ENCODE measurements at places on chromosomes 7 and 10.

GRCh38 chr7:26508481-26508880 is 216.8 kb downstream of the SNX10 start:
- DNase-seq, result no peak

GRCh38 chr10:30819341-30820181 is 190.0 kb upstream of the LYZL2 start:
- DNase-seq, result no peak

DNA sequence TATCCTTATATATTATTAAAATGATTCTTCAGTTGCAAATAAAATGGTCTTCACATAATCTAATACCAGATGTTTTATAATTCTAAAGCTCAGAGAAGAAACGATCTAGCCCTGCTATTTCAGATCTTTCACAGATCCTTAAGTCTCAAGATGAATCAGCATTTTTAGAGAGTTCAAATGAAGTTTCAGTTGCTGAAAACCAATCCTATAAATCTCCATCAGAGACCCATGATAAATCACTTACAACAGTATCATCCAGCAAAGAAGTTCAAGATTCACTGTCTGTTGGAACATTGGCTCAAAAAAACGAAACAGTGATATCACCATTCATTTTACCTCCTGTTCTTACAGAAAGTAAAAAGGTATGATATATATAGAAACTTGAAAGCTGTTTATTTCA is 137.0 kb downstream of the CCDC7 start:
- no peak for DNase-seq

DNA sequence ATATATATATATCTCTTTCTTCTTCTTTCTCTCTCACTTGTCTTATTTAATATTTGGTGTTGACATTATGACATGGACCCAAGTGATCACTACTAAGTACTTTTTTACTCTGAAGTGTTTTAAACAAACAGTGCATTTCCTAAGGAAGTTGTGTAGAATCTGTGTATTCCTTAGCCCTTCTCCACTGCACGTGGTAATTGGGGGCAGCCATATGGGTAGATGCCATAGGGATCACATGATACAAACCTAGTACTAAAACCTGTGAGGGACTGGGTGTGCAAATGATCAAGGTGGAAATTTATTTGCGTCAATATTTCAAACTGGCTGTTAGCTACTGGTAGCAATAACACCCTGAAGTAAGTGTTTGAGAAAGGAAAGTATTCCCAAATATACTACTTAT is 25.0 kb downstream of the THSD7A start:
- no peak for DNase-seq

- DNase-seq, result no peak
Measured at GRCh38 chr7:147611431-147611830, 979.1 kb upstream of the C7orf33 start.

GRCh38 chr7:105141068-105141467 is 127.1 kb downstream of the KMT2E start:
- no peak for DNase-seq

- no peak for DNase-seq
Measured at GRCh38 chr10:79399223-79399831, 46.1 kb downstream of the ZCCHC24 start.

DNA sequence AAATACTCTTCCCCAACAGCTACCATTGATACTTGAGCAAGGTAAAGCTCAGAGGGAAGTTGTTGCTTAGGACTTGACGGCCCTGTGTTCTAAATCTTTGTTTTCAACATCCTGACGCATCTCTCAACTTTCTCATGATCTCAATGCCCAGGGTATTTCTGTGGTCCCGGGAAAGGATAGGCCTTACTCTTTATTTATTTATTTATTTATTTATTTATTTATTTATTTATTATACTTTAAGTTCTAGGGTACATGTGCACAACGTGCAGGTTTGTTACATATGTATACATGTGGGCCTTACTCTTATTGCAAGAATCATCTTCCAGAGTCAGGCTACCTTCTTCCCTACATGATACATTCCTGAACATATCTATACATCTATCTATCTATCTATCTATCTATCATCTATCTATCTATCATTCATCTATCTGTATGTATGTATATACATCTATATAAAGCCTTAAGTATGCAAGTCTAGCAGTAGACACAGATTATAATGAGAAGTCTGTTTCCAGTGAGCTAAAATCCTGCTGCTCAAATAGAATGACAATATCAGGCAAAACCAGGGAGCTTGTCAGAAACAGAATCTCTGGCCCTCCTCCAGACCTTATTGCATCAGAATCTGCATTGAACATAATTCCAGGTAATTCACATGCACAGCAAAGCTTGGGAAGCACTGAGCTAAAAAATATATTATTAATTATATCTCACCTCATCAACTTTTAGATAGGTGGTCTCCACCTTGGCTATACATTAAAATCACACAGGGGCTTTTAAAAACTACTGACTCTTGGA is 12.2 kb upstream of the CPA5 start:
- DNase-seq, result no peak

DNA sequence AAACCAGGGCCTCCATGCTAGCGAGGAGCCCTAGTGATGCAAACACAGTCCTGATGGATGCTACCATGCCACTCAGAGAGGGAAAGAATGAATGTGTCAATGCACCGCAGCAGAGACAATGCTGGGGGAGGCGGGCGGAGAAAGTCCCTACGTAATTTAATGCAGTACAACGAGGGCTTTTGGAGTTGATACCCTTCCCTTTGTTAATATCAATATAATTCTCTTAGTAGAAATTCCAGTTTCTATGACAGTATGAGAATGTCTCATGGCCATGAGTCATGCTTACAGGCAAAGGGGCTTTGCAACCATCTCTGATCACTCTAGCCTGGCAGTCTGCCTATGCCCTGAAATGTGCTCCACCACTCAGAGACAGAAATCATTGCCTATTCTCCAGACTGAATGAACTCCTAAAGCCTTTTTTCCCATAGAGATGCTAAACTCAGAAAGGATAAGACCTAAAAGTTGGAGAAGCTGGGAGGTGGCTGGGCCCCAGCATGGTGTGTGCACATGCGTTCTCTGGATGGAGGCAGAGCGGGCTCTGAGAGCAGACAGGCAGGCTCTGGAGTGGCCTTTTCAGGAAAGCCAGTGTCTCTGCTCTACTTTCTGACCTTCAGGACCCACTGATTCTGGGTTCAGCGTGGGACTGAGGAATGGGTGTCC is 20.3 kb upstream of the GIMAP2 start:
- no peak for DNase-seq

- DNase-seq, result no peak
Measured at GRCh38 chr10:27500886-27501285, 3.2 kb upstream of the RAB18 start.

- no peak for DNase-seq
Measured at GRCh38 chr10:103502849-103503660, 9.6 kb downstream of the NEURL1 start.

DNA sequence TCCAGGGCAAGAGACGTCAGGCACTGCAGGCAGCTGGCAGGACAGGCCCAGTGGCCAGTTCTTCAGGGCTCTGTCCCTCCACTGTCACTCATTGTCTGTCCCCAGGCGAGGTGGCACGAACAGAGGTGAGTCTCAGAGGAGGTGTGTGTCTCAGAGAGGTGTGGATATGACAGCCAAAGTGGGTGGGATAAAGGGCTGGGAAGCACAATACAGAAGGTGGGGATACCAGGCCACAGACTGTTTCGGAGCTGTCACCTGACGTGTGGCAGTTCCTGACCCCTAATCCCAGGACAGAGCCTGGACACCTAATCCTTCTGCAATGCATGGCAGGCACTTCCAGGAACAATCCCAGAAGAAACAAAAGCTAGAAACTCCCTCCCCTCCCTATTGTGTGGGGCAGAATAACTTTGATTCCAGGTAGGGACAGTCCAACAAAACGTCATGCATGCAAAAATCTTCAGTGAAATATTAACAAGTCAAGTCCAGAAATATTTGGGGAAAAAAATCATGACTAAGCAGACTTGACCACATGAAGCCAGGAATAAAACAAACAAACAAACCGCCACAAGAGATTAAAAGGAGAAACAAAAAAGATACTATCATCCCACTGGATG is 11.6 kb downstream of the KLRG2 start:
- no peak for DNase-seq

DNA sequence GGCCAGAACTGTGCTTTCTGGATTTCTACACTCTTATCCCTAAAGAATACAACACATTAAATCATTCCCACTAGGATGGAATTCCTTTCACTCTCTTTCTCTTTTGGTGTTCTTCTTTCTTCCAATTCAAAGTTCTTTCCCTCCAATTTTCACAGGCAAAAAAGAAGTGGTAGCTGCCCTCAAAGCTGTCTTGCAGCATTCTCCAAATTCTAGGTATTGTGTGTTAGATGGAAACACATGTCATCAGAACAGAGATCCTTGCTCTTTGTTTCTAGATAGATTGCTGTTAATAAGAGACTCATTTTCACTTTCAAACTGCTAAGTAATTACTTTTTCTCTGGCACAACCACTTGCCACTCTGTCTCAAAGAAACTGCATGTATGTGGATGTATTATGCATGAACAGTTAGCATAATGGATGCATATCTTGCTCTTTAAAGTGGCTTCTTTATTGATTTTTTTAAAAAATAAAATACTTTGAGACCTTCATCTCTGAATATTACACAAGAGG is 31.0 kb downstream of the SHTN1 start:
- DNase-seq, result no peak

GRCh38 chr10:29189256-29189655 is 99.6 kb upstream of the LYZL1 start:
- no peak for DNase-seq

GRCh38 chr7:156616269-156617202 is 24.0 kb upstream of the RNF32 start:
- no peak for DNase-seq

- no peak for DNase-seq
Measured at GRCh38 chr10:50991456-50992355, 82.6 kb upstream of the PRKG1 start.

GRCh38 chr10:110446954-110447608 is 50.6 kb upstream of the DUSP5 start:
- DNase-seq, result peak; percentile 14

DNA sequence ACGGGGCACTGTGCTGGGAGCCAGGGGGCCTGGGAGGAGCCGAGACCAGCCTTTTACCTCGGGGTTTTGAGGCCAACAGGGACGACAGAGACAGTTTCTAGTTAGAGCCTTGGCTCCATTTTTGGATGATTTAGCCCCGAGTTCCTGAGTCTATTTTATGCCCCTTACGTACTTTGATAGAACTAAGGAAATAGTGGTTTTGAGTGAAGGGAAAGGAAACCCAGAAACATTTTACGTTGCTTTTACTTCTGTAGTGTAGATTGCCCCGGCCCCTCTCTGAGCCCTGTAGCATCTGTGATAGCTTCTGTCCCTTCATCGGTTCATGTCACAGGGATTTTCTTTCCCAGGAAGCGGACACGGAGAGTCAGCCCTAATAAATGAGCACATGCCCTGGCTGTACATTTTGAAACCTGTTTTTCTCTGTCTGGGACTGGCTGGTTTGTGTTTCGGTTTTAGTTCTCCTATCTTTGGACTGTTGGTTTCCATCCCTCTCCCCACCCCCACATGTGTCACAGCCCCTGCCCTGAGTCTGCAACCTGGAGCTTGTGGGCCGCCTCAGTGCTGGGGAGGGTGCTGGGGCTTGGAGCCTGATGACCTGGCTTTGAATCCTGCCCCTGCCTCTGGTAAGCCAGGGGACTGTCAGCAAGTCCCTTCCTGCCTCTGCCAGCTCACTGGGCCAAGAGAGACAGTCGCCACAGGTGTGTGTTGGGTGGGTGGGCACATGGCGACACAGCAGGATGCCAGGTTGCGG is 6.9 kb upstream of the ORAI2 start:
- no peak for DNase-seq

- no peak for DNase-seq
Measured at GRCh38 chr7:83550100-83550499, 98.8 kb downstream of the SEMA3E start.
